ENCODE measurements at places on chromosomes 7 and 10.
A peak's percentile ranks its signal among the peaks of the same experiment; 100 is the strongest.

DNA sequence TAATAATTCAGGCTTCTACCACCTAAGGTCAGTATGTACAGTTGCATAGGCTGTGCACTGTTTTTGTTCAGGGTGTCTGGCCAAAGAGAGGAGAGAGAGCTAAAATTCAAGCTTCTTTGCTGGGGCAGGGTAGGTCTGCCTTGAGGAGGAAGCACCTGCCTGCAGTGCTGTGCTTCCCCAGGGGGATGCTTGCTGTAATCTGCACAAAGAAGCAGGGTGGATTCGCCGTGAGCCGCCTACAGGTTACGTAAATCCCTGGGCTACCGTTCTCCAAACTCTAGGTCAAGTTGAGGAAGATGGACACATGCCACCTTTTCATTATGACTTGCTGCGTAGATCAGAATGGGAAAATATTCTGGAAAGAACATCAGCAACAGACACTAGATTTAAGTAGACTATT, 543.3 kb downstream of the TNS3 start:
- DNase-seq, result no peak

DNA sequence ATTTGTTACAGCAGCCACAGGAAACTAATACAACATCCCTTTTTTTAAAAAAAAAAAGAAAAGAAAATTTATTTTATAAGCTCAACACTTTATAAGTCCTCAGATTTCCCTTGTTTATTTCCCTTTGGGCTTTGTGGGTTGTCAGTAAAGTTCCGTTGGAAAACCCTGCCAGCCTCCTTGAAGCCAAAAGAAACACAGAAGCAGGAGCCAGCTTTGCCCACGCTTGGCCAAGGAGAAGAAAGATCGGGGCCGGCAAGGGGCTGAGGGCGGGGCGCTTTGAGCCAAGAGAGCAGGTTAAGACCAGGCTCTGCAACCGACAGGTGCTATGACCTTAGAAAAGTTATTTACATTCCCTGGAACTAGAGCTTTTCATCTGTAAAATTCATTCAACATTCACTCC, 72.7 kb downstream of the RGS10 start:
- DNase-seq, result no peak

DNA sequence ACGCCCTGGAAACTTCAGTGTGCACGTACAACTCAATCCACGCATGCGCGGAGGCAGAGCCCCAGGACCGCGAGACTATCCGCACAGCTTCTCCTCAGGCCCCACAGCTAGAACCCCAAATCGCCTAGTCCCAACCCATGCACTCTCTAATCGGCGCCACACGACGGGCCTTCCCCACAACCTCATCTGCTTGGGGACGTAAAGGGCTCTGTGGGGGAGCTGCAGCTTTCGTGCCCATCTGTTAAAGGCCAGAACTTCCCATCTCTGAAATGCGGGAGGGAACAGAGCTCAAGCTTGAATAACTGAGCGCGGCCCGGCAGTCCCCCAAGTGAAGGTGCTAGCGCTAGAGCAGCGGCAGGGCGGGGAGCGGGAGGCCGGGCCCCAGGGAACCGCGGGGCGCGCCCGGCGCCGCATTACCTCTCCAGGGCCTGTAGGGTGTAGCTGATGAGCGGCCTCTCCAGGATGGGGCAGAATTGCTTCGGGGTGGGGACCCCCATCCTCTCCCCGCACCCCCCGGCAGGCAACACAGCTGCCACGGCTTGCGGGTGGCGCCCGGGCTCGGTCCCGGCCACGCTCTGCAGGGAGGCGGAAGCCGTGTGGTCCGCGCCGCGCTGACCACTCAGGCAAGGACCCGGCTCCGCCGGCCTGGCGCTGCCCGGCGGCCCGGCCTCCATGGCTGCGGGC, 547 bp downstream of the CRPPA start:
- peak; percentile 52 for DNase-seq

DNA sequence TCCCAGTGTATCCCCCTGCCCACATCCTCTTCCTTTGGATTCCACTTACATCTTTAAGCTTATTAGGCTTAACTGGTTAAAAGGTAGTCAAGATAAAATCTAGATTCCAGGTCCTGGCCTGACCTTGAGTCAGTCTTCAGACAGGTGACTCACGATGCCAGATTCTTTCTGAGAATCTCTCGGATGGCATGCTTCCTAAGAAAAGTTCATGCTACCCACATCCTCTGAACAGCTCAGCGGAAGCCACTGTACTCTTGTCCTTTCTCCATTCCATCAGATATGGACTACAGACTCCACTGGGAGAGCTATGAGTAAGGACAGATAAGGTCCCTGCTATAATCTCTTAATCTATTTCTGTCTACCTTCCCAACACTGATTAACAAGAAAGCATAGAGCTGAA, 43.4 kb downstream of the DNMBP start:
- no peak for DNase-seq

GRCh38 chr7:36261019-36261754, 108.1 kb downstream of the EEPD1 start:
- DNase-seq, result peak; percentile 49

- DNase-seq, result peak; percentile 37
Observed at GRCh38 chr7:127391591-127392181, 822 bp downstream of the ZNF800 start.

DNA sequence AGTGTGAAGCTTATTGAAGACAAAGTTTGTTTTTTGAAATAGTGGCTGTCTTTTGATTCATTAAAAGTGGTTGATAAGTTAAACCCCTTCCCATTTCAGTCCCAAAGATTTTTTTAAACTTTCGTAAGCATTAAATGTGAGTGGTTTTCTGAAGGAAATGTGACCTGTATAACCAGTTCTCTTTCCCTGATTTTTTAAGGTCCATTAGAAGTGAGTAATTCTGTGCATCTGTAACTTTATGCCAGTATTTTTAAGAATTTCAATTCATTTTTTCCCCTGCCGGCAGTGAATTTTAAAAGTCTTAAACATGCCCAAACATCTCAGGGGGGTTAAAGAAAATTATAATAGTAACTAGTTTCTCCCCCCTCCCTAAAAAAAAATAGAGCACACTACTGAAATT, 254.6 kb upstream of the SP8 start:
- DNase-seq, result no peak

DNA sequence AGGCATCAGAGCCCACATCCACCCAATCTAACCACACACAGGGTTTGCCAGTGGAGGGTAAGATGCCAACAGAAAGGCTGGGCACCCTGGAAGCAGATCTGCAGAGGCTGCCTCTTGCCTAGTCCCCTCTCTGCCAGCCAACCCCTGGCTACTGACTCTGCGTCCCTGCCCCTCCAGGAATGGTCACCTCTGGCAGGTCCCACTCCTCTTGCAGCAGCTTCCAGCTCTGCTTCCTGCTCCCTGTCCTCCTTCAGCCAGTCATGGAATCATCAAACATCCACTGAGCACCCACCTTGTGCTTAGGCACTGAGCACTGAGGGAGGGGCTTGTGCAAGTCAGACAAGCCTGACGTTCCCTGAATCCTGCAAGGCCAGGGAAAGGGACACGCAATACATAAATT, 20.1 kb upstream of the HABP2 start:
- no peak for DNase-seq

DNA sequence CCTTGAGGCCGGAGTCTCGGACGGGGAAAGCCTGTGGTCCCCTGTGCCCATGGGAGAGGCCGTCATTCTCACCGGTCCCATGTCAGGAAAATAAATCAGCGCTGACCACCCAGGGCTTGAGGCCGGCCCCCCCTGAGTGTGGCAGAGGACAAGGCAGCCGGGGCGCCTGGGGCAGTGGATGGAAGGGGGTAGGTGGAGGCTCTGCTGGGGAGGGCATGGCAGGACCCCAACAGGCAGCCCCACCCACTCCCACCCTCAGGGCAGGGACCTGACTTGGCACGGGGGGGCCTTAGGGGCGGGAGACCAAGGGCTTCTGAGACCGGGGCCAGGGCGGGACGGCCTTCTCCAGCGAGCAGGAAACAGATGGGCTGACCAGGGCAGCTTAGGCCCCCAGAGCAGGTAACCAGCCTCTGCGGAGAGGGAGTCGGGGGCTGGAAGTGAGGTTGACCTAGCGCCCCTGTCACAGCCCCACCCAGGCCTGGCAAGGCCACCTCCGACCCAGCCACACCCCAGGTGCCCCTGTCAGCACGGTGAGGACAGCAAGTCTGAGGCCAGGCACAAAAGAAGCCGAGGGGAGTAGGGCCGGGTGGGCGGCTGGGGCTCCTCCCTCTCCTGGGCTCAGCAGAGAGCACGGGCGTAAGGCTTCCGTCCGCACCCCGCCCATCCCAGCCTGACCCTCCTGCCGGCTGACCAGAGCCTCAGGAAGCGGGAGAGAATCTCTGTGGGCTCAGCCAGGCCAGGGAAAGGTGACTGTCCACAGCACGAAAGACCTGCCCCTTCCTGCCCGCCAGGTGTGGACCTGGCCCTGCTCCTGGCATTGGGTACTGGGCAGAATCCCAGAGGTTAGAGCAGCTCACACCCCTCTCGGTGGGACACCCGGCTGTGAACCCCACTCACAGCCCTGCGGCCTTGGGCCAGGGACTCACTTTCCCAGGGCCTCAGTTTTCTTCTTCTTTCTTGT, 87.4 kb downstream of the FOXL3 start:
- DNase-seq, result peak; percentile 23

Data from GM13977 (cell line).